GM12892 (cell line): ENCODE measurements at places on chromosomes 5 and 9.

GRCh38 chr9:76153902-76154629 lies 240.2 kb downstream of the RFK start:
- DNase-seq: no peak

GRCh38 chr5:31630931-31631330 lies 8.0 kb upstream of the PDZD2 start:
- DNase-seq: no peak

- DNase-seq: no peak
Observed at GRCh38 chr9:129402371-129402739, 218.5 kb downstream of the C9orf50 start.

DNA sequence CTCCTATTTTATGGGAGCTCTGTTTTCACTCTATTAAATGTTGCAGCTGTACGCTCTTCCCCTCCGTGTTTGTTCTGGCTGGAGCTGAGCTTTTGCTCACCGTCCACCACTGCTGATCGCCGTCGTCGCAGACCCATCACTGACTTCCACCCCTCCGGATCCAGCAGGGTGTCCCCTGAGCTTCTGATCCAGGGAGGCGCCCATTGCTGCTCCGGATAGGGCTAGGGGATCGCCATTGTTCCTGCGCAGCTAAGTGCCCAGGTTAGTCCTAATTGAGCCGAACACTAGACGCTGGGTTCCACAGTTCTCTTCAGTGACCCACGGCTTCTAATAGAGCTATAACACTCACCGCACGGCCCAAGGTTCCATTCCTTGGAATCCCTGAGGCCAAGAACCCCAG lies 96.2 kb upstream of the PRDM9 start:
- no peak for DNase-seq
